ENCODE measurements at places on chromosomes 5 and 9. TPM values are rescaled to one million over a fixed set of nuclear protein-coding genes. Genes with fewer than 3 reads are reported as not detected.

GRCh38 chr5:162786234-162786633 is 651.2 kb upstream of the CCNG1 start:
- DNase-seq: no peak

DNA sequence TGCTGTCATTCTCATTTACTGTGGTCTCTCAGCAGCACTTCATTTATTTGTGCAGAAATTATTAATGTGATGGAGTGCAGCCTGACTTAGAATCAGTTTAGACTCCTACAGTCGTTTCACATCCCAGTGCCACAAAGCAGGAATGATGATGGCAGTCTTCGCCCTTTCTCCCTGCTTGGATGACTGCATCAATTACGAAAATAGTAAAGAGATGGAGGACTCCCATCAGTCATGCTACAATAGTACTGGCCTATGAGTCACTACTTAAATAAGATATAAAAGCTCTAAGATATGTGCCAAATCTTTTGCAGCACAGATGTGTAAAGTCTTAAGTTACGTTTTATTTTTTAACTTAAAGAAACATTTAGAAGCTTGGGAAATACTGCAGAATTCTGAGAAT is 263.9 kb downstream of the CHSY3 start:
- no peak for DNase-seq

BHMT gene
- polyA plus RNA-seq: 0.15 TPM

- no peak for DNase-seq
These were observed 91.9 kb upstream of the ARAP3 start for GRCh38 chr5:141773779-141774562.

GRCh38 chr9:68509689-68510088 is 31.0 kb downstream of the TMEM252 start:
- no peak for DNase-seq

GRCh38 chr5:134345996-134346395 is 21.0 kb downstream of the CDKL3 start:
- no peak for DNase-seq

GRCh38 chr5:79931409-79931808 is 59.7 kb downstream of the MTX3 start:
- no peak for DNase-seq

- no peak for DNase-seq
These were observed 1300.5 kb upstream of the DMAC1 start for GRCh38 chr9:9100070-9100469.

Measured in forelimb muscle (tissue), 1 donor.